ENCODE measurements at places on chromosomes 5 and 9. TPM values are rescaled to one million over a fixed set of nuclear protein-coding genes. Genes with fewer than 3 reads are reported as not detected.

The RMI1 gene
- 23.6 TPM for total RNA-seq

- no peak for DNase-seq
- H3K4me1 ChIP-seq: no peaks in the 10 kb centered on the region
- H3K36me3 ChIP-seq: no peaks in the 10 kb centered on the region
Measured at GRCh38 chr9:73528926-73529325, 377.3 kb downstream of the ANXA1 start.

GRCh38 chr9:130114741-130115140 is 57.5 kb upstream of the NCS1 start:
- H3K36me3 ChIP-seq: peaks cover 15% of the 10 kb centered on the region
- H3K27me3 ChIP-seq: no peaks in the 10 kb centered on the region
- DNase-seq: no peak

DNA sequence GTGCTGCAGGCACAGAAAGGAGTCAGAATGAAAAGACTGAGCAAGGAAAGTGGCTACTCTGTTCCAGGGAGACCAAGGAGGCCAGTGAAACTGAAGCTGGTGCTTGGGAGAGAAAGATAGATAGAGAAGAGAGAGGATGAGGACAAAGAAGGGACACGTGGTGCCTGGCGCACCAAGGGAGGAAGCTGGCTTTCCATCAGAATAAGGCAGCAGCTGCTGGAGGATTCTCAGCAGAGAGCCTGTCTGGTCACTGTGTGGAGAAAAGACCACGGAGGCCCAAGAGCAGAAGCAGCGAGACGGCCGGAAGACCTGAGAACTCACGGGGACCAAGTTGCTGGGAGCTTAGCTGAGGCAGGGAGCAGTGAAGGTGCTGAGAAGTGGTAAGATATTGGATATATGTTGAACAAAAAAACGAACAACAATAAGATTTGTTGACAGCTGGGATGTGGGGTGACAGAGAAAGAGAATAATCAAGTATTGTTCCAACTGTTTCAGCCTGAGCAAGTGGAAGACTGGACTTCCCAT is 116.1 kb downstream of the SEMA5A start:
- no peaks in the 10 kb centered on the region for H3K4me1 ChIP-seq
- no peak overlapping the region for H3K4me3 ChIP-seq
- no peak overlapping the region for H3K27ac ChIP-seq
- DNase-seq: no peak
- H3K27me3 ChIP-seq: no peaks in the 10 kb centered on the region

The PRLR gene
- total RNA-seq: not detected

GRCh38 chr5:172596638-172597231 is 44.3 kb upstream of the NEURL1B start:
- H3K4me3 ChIP-seq: no peak overlapping the region
- H3K27me3 ChIP-seq: peaks cover 3% of the 10 kb centered on the region
- H3K27ac ChIP-seq: no peak overlapping the region
- no peaks in the 10 kb centered on the region for H3K4me1 ChIP-seq
- no peak for DNase-seq
- no peaks in the 10 kb centered on the region for H3K36me3 ChIP-seq

GRCh38 chr5:179798144-179798770 is 4.5 kb downstream of the LTC4S start:
- peaks cover 32% of the 10 kb centered on the region for H3K36me3 ChIP-seq
- H3K4me1 ChIP-seq: peaks cover 33% of the 10 kb centered on the region
- H3K27me3 ChIP-seq: no peaks in the 10 kb centered on the region
- no peak for DNase-seq
- no peak overlapping the region for H3K27ac ChIP-seq

DNA sequence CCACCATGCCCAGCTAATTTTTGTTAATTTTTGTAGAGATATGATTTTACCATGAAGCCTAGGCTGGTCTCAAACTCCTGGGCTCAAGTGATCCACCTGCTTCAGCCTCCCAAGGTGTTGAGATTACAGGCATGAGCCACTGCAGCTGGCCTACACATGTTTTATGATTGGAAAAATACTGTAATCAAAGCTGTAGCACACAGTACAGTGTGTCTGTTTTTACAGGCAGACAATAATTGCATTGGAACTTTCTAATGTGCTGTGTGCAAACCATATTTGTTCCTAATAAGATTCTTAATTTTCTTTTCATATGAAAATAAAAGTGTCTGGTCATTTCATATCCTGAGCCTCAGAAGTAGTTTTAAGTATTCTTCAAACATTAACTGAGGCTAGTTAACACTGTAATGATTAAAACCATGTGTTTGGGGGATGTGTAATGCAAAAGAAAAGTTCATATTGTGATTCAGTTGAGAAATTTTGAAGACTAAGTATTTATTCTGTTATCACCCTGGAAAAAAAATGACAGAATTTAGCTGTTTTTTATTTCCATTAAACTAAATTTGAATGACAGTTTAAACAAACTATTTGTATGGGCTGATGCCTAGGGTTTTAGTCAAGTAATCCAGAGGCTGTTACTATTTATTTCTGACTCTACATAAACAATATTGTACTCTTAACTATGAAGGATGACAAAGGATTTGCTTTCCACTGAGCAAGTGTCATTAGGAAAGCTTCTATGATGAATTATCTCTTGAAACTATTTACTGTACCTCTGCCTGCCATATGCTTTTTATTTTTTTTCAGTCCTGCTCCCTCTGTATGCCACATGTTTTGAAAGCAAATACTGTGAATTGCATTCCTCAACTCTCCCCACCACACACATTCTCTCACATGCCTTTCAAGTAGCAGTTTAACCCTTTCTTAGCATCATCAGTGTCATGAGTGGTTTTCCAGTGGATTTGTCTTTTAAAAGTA is 111.5 kb downstream of the MTREX start:
- no peak for DNase-seq
- H3K4me3 ChIP-seq: no peak overlapping the region
- peaks cover 56% of the 10 kb centered on the region for H3K36me3 ChIP-seq
- H3K27me3 ChIP-seq: no peaks in the 10 kb centered on the region
- H3K4me1 ChIP-seq: peaks cover 25% of the 10 kb centered on the region
- H3K27ac ChIP-seq: peak overlapping the region; percentile 25

The SLC45A2 gene
- total RNA-seq: not detected

DNA sequence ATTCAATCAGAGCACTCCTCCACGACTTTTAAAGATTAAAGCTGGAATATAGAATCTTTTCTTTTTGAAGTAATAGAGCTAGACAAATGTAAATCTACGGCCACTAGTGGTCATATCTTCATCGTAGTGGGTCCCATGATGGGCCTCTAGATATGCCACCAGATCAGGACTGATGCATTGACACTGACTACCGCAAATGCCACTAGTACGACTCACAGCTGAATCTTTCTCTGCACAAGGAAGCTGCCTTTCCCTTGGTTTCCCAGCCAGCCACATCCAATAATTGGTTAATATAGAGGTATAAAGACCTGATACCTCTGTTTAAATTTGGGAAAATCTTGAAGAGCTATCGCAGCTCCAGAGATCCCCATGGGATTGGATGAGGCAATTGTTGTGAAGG is 37.8 kb upstream of the ADRB2 start:
- H3K27me3 ChIP-seq: peaks cover 19% of the 10 kb centered on the region
- H3K27ac ChIP-seq: no peak overlapping the region
- no peak for DNase-seq
- H3K4me3 ChIP-seq: no peak overlapping the region
- H3K36me3 ChIP-seq: no peaks in the 10 kb centered on the region

DNA sequence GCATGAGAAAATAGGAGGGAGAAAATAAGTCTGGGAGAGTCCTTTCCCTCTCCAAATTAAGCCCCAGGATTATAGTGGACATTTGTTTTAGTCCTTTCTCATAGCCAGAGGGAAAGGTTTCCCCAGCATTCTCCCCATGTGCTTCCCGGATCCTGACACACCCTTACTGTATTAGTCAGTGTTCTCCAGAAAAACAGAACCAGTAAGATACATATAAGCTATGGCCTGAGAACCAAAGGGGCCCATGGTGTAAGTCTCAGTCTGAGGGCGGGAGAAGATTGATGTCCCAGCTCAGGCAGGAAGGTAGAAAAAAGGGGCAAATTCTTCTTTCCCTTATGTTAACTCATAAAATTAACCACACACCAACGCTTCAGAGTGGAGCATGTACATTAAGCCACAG is 25.6 kb upstream of the SPATA31D4 start:
- no peak overlapping the region for H3K27ac ChIP-seq
- no peak overlapping the region for H3K4me3 ChIP-seq
- H3K36me3 ChIP-seq: no peaks in the 10 kb centered on the region
- H3K4me1 ChIP-seq: no peaks in the 10 kb centered on the region

DNA sequence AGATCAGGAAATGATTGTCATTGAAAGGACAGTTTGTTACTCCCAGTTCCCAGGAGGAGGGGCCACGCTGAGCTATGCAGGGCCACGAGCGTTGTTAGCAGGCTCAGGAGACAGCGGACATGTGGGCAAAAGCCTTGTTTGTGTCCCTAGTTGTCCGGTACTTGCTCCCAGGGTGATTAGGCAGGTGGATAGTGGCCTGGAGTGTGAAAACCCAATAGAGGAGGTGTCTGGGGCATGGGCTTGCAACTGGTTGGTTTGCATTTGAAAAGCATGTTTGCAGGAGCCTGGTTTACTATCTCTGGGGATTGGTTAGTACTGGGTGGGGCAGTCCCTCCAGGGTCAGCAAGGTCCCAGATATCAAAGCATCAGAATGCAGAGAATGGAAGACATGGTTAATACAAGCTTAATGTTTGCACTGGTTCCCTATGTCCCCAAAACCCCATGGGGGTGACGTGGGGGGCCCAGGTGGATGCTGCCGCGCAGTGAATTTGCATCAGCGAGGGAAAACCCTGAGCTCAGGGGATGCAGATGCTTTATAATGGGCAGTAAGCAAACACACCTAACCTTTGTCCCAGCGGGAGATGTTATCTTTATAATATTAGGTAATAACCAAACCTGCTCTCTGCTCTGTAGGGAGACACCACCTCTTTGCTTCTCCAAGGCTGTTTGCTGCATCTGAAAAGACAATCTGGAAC is 39.7 kb downstream of the ROPN1L start:
- no peak overlapping the region for H3K4me3 ChIP-seq
- peaks cover 7% of the 10 kb centered on the region for H3K27me3 ChIP-seq
- H3K4me1 ChIP-seq: peaks cover 5% of the 10 kb centered on the region
- no peaks in the 10 kb centered on the region for H3K36me3 ChIP-seq
- no peak overlapping the region for H3K27ac ChIP-seq
- no peak for DNase-seq

The PCDHGA10 gene
- not detected for total RNA-seq

DNA sequence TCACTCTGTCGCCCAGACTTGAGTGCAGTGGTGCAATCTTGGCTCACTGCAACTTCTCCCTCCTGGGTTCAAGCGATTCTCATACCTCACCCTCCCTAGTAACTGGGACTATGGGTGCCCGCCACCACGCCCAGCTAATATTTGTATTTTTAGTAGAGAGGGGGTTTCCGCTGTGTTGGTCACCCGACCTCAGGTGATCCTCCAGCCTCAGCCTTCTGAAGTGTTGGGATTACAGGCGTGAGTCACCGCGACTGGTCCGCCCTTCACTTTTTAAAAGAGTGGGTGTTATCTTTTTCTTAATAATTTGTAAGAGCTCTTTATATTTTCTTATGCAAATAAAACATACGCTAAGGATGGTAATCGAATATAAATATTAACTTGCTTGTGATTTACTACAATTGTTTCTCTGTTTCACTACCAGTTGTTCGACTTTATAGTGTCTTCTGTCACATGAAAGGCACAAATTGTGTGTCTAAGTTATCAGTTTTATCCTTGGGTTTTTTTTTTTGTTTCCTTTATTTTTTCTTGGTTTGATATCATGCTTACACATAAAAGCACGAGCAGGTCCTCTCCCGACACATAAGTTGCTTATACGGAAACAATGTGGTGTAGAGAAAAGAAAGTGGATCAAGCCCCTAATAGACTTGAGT is 1.9 kb upstream of the GPBP1 start:
- no peak for DNase-seq
- peak overlapping the region; percentile 90 for H3K4me3 ChIP-seq

DNA sequence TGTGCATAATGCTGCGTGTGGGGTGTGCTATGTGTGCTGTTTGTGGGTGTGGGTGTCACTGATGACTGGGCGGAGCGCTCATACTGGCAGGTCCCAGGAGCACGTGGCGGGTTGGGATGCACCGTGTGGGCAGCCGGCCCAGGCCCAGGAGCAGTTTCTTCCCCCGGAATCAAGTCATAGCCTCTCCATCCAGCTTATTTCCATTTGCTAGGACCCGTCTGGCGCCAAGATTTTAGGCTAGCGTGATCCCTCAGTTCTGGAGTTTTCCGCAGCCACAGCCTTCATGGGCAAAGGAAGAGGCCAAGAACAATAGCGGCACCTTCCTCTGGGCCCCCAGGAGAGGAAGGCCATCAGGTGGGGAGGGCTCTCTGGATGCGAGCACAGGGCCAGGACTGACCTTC is 43.3 kb upstream of the NEURL1B start:
- H3K36me3 ChIP-seq: no peaks in the 10 kb centered on the region
- H3K27me3 ChIP-seq: peaks cover 3% of the 10 kb centered on the region
- H3K27ac ChIP-seq: no peak overlapping the region
- H3K4me3 ChIP-seq: no peak overlapping the region
- no peak for DNase-seq

DNA sequence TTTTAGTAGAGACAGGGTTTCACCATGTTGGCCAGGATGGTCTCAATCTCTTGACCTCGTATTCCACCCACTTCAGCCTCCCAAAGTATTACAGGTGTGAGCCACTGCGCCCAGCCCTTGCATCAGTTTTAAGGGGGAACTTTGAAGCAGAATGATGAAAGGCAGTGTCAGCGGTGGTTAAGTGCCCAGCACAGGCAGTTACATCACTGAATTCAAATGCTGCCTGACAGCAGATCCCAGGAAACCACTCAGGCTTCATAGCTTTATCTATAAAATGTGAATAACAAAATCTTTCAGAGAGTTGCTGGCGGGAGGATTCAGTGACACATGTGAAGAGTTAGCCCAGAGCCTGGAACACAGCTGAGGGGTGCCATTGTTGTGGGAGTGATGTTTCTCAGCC is 26.5 kb downstream of the FGF1 start:
- no peak for DNase-seq
- no peaks in the 10 kb centered on the region for H3K4me1 ChIP-seq
- H3K4me3 ChIP-seq: no peak overlapping the region
- H3K27ac ChIP-seq: no peak overlapping the region
- no peaks in the 10 kb centered on the region for H3K36me3 ChIP-seq

GRCh38 chr5:62708481-62709325 is 130.1 kb downstream of the LRRC70 start:
- no peak overlapping the region for H3K4me3 ChIP-seq
- H3K27ac ChIP-seq: no peak overlapping the region
- H3K4me1 ChIP-seq: no peaks in the 10 kb centered on the region
- DNase-seq: no peak
- H3K27me3 ChIP-seq: peaks cover 5% of the 10 kb centered on the region
- no peaks in the 10 kb centered on the region for H3K36me3 ChIP-seq

The EQTN gene
- total RNA-seq: not detected

DNA sequence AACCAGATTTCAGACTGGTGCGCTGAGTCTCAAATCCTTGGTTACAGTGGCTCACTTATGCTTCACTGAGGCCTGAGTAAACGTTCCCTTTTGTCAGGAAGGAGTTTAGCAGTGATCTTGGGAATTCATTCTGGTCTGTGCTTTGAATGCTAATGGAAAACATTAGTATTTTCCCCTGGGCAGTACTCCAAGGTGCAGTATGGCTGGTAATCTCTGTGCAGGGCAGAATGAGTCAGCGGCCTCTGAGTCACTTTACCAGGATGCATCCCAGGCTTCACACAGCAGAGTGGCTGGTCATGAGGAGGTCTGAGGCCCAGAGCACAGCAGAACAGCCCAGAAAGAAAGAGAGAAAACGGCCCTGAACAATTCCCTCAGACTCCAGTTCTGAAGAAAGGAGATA is 54.0 kb downstream of the PCA3 start:
- H3K4me1 ChIP-seq: no peaks in the 10 kb centered on the region
- peaks cover 2% of the 10 kb centered on the region for H3K27me3 ChIP-seq
- H3K36me3 ChIP-seq: no peaks in the 10 kb centered on the region
- no peak overlapping the region for H3K27ac ChIP-seq

All from activated CD8-positive, alpha-beta T cell treated with anti-CD3 and anti-CD28 coated beads, Interleukin-2, amount 10 ng/mL, durations not matched to agents 7 days and 5 days (primary cell).